ENCODE measurements at places on chromosomes 16 and 17. TPM values are rescaled to one million over a fixed set of nuclear protein-coding genes. Genes with fewer than 3 reads are reported as not detected.

The NME4 gene
- 99.6 TPM for total RNA-seq

The KRTAP4-4 gene
- not detected for total RNA-seq

The PGAP6 gene
- 129 TPM for total RNA-seq

The GRB7 gene
- not detected for total RNA-seq

The VMO1 gene
- not detected for total RNA-seq

The CDH1 gene
- not detected for total RNA-seq

The KRTAP4-9 gene
- total RNA-seq, result not detected

The CCT6B gene
- 1.1 TPM for total RNA-seq

The COL1A1 gene
- 9.5 TPM for total RNA-seq

The CDK12 gene
- 49.3 TPM for total RNA-seq

The AGRP gene
- total RNA-seq, result not detected

The PEMT gene
- 32.7 TPM for total RNA-seq

The SEPTIN12 gene
- total RNA-seq, result not detected

The SLC13A5 gene
- not detected for total RNA-seq

The NHLRC4 gene
- 2.4 TPM for total RNA-seq

The SPATA32 gene
- total RNA-seq, result not detected

The KIFC3 gene
- 55.9 TPM for total RNA-seq

The MARVELD3 gene
- not detected for total RNA-seq

The CTRB2 gene
- total RNA-seq, result not detected

The ZNF469 gene
- total RNA-seq, result 5.8 TPM

The NGFR gene
- not detected for total RNA-seq

The CDH11 gene
- total RNA-seq, result 73.2 TPM

The AANAT gene
- total RNA-seq, result not detected

The KRTAP2-2 gene
- not detected for total RNA-seq
